Stimulated activated CD8-positive, alpha-beta memory T cell treated with anti-CD3 and anti-CD28 coated beads, Interleukin-4, amount 100 ng/mL, for 1 hour (primary cell): ENCODE measurements at places on chromosomes 3 and 15.

GRCh38 chr15:97115761-97116070 is 785.2 kb downstream of the NR2F2 start:
- DNase-seq: no peak

GRCh38 chr3:58520403-58521335 is 16.3 kb downstream of the ACOX2 start:
- no peak for DNase-seq

GRCh38 chr3:94968519-94968918 is 905.7 kb downstream of the NSUN3 start:
- no peak for DNase-seq

- DNase-seq: no peak
Measured at GRCh38 chr3:70974747-70975146, 608.8 kb downstream of the FOXP1 start.

GRCh38 chr3:41698898-41699297 is 263.0 kb downstream of the ULK4 start:
- no peak for DNase-seq

DNA sequence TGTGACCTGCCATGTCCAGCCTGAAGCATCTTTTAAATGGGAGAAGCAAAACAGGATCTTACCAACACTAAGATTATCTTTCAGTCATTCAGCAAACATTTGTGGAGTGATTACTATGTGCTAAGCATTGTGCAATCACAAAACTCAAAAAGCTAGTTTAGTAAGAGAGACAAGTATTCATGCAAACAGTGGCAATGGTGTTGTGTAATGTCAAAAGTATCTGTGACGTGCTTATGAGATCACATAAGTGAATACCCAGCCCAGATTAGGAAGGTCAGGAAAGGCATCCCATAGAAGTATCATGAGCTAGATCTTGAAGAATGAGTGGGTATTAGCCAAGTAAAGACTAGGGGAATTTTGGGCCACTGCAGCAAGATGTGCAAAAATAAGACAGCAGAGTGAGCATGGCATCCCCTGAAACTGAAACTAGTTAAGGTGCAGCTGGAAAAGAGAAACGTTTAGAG is 32.1 kb downstream of the SEC62 start:
- no peak for DNase-seq

DNA sequence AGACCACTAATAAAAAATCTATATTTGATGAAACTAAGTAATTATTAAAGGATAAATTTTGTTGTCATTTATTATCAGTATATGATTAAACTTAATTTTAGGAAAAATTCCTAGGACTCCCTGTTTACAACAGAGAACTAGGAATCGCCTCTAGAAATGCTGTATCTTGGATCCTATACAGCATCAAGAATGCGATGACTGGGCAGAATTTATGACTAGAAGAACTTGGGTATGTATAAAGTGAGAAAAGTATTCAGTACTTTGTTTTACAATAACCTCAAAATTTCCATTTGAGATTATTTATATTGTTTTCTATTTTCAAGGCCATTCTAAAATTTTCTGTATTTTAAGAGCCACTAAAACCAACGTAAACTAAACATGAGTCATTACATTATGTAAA is 82.3 kb upstream of the AGTR1 start:
- DNase-seq: no peak

DNA sequence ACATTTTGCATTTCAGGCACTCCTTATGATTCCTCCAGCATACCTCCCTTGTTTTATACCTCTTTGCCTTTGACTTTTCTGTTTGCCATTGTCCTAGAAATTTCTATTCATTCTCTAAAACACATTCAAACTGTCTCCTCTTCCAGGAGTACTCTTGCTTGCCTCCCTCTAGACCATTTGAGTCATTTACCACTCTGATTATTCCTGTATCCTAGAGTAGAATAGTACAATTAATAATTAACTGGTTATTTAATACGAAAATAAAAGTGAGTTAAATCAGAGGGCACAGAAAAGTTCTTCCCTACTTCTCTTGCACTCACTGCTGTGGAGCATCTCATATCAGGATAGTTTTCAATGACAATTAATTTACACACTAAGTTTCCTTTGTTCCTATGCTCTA is 290.2 kb upstream of the RORA start:
- DNase-seq: no peak

DNA sequence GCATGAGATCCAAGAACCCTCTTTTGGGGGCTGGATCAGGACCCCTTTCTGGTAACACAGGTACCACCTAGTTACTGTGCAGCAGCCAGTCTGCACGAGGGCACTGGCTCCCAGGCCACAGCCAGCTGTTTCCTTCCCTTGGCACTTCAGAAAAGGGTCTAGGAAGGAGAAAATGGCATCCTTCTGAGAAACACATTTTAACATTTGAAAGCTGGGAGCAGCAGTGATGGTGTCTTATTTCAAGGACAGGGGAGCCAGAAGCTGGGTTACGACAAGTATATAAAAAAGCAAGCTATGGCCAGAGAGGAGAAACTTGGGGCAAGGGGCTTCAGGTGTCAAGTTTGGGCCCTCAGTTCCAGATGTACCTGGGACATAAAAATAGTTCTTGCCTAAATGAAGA is 282.8 kb downstream of the CTNNB1 start:
- DNase-seq: no peak

- DNase-seq: no peak
Measured at GRCh38 chr3:144128108-144128892, 156.7 kb downstream of the DIPK2A start.

- no peak for DNase-seq
Measured at GRCh38 chr3:25103391-25103790, 324.7 kb upstream of the RARB start.

- DNase-seq: no peak
Measured at GRCh38 chr3:46521096-46521495, 23.3 kb downstream of the RTP3 start.

DNA sequence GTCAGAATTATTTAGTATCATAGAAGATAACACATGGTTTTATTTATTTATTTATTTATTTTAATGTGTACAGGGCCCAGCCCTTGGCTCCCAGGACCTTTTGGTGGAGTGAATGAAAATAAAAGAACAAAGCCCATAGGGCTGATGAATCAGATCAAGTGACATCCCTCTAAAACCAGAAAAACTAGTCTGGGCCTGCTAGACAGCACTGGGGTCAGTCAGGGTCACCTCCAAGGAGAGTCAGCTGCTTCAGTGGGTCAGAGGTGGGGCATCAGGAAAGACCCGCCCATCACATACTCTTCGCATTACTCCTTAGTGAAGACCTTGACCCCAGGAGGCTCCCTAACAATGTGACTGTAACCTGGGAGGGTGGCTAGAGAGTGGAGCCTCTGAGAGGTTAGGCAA is 12.8 kb downstream of the PPCDC start:
- no peak for DNase-seq

- no peak for DNase-seq
Measured at GRCh38 chr3:54443561-54444161, 321.3 kb downstream of the CACNA2D3 start.

DNA sequence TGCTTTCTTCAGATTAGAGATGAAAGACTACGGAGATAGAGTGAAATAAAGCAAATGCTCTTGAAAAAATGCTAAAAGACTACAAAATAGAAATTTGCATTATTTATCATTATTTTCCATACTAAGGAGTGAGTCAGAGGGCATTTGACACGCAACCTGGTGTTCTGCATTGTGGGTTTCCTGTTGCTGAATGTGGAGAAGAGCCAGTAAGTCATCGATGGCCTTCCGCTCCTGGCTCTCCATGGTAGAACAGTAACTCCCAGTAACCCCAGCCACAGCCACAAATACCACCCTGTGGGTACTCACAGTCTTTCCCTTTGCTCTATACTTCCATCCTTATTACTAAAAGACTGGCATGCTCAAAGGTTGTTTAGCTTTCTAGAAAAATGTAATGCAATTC is 61.5 kb downstream of the CGGBP1 start:
- no peak for DNase-seq

DNA sequence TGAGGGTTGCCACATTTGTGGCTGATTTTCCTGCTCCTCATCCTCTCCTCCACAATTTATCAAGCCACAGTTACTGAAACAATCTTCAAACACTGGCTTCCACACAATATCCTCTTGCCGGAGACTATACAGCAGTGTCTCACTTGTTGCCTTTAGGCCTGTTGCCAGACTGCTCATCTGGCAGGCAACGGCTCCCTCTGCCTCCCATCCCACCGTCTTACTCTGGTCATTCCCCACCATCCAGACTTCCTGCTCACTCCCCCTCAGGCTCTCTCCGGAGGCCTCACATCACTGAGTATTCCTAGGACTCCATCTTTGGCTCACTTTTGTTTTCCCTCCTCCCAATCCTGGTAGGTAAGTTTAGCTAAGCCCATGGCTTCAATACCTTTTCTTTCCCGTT is 301.9 kb downstream of the IL20RB start:
- no peak for DNase-seq

DNA sequence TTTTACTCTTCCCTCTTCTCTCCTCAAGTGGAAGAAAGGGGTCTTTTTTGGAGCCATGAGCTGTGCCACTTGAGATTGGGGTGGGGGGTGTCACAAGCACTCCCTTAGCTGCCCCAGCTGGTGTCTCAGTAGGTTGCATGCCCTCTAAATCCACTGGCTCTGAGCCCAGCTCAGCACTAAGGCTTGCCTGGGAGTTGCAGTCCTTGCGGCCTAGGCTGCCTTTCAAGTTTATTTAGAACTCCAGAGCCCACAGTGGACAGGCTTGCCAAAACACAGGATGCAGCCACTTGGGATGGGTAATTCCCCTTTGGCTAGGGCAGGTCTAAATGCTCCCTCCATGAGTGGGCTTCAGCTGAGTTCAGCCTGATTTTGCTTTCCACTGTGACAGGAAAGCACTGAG is 24.7 kb downstream of the C3orf20 start:
- DNase-seq: no peak

DNA sequence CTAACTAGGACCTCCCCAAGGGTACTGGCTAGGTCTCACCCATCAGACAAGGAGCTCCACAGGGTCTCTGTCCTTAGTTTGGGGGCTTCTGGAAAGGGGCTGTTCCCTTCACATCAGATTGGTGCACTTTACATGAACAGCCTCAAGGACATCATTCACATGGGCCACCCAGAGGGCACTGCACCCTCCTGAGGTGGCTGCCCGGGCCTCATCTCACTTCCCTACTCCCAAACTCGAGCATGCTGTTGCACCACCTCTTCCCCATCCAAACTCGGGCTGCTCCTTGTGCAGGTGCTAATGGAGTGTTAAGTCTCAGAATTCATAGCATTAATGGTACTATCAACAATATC is 48.1 kb downstream of the RAB11A start:
- DNase-seq: no peak

DNA sequence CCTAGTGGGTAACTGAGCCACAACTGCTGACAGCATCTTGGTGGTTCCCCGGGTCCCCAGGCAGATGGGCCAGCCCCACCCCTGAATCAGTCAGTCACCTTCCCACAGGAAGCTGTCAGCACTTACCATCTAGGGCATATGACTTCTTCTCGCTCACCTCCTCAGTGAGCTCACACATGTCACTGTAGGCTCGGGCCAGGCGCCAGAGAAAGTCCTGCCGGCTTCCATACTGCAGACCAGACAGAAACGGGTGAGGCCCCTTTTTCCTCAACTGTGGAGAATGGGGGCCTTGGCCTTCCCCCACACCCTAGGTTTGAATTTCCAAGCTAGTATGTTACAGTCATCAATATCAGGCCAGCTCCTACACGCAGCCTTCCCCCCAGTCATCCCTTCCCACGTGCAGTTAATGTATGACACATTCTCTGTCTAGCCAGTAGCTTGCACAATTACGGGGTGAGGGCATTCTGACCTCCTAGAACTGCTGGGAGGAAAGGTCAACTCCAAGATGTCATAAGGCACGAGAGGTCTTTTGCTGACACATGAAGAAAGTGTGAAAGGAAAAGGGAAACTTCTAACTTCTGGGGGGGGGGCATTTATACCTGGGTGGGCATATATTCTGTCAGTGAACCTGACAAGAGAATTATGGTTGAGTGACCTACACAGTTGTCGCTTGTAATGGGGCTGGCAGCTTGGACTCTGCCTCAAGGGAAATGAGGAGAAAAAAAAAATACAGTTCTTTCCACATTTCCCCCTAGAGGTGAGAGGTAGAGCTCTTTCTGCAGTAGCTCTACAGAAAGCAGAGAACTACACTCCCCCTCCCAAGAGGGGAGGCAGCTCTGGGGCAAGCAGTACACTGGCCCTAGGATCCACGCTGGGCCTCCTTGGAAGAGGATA is 10.9 kb downstream of the RMDN3 start:
- no peak for DNase-seq

DNA sequence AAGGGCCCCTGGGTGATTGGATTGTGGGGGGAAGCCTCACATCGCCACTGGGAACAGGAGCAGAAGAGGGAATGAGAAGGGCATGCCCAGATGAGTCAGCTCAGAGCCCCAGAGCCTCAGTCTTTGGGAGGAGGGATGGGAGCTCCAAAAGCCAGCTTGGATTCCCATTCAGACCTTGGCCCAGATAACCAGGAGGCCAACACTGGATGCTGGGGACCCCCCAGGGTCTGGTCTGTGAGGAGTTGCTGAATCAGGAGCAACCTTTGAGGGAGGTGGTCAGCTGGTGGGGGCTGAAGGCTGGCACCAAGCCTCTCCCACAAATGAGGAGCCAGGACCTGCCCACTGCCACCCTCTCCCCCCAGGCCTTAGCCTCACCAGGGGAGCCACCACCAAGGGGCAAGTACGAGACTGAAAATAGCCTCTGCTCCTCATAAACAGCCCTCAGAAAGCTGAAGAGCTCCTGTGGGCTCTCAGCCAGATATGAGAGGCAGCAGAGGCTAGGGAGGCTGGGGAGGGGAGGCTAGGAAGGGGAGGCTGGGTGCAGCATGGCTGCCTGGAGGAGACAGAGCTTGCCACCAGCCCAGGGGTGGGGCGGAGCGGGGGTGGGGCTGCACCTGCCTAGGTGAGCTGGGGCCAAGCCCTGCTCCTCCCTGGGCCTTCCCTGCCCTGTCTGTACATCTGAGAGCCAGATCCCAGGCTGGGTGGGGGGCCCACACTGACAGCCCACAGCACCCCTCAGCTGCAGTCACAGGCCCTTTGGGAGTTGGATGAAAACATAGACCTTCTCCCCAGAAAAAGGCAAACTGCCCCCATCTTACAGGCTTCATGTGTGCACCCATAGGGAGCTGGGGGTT is 99.8 kb downstream of the SEC22A start:
- no peak for DNase-seq

GRCh38 chr3:124986192-124987143 is 51.9 kb upstream of the MUC13 start:
- no peak for DNase-seq

GRCh38 chr15:73677146-73677607 is 7.0 kb upstream of the CD276 start:
- DNase-seq: peak; percentile 19

DNA sequence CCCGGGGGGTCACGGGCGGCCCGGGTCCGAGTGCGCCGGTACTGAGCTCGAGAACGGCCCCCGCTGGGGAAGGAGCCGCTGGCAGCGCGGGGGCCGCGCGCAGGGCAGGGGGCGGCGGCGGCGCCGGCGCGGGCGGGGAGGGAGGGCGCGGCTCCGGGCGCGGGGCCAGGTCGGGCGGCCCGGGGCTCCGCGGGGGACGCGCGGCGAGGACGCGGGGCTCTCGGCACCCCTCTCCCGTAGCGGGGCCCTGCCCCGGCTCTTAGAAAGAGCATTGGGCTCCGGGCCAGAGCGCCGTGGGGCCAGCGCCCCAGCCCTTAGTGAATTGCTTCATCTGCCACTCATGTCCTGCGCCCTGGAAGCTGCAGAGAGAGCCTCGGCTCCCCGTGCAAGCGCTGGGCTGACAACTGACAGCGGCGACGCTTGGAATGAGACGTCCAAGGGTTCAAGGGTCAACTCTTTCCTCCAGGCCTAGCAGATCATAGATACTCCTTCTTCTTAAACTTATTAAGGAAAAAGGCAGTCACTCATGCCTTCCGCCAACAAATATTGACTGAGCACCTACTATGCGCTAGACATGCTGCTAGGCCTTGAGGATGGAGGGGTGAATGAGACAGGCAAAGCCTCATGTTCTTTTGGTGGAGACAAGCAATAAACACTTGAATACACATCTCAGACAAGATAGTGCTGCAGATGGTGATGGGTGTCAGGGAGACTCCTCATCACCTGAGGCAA is 140.8 kb downstream of the SMAD6 start:
- DNase-seq: no peak
